ENCODE measurements at places on chromosomes 5 and 9. TPM values are rescaled to one million over a fixed set of nuclear protein-coding genes. Genes with fewer than 3 reads are reported as not detected.

DNA sequence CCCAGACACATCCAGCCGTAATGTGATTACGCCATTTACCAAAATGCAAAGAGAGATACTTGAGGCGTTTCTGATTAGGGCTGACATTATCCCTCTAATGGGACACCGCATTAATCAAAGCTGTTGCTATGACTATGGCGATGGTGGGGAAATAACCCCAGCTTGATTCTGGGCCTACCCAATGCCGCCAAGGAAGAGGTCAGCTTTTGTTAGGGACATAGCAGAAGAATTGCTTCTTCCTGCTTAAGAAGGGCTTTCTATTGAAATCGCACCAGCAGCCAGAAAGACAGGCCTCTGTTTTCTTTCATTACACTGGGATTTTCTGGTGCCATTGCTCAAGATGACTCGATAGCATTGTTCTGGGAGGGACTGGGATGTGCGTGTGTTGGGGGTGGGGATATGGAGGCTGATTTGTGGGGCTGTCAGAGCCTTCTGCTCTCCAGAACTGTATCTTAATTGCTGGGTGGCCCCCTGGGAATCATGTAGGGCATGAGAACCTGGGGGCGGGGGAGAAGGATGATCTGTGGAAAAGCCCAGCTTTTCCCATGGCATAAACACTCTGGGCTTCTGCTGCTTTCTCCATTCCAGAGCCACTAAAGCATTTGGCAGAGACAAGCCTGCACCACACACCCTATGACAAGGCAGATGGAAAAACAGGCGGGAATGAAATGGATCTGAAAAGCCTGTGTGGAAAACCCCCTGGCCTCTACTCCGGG is 106.5 kb upstream of the RAD23B start:
- DNase-seq = no peak

PTGES gene
- total RNA-seq = 1.1 TPM

DNA sequence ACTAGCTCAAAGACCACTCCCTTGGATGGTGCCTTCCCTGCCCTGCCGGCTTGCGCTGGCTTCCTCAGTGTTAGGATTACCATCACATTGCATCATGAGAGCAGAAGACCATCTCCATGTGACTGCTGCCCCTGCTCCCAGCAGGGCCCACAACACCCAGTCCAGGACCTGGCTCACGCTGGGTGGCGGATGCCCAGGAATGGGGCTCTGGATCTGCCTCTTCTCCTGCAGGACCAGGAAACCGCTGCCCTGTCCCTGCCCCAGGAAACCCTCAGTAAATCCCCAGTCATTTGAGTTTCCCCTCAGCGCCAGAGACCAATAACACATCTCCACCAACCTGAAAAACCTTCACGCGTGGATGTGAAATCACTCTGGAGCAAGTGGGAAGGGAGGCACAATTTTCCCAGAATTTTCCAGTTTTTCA is 3.3 kb upstream of the RNF44 start:
- no peak for DNase-seq

GRCh38 chr9:5509573-5509972 is 758 bp upstream of the PDCD1LG2 start:
- peak; percentile 25 for DNase-seq

All from Panc1 (cell line).